ENCODE measurements at places on chromosomes 2 and 18.

- H3K27me3 ChIP-seq = peaks cover 9% of the 10 kb centered on the region
- H3K4me3 ChIP-seq = no peak overlapping the region
- no peaks in the 10 kb centered on the region for H3K4me1 ChIP-seq
- DNase-seq = no peak
These were observed 47.9 kb upstream of the ACMSD start for GRCh38 chr2:134790487-134790886.

DNA sequence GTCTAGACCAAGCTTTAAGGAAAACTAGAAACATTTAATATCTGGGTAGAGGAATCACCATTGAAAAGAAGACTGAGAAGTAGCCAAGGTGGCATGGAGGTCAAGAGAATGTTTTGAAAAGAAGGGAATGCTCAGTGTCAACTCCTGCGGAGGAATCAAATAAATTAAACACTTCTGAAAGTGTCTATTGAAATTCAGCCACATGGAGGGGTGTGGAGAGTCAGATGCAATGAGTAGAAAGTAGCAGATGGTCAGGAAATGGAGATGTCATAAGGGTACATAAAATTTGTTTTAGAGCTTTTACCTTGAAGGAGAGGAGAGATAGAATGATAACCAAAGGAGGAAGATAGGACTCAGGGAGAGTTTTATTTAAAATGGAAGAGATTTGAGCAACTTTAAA, 35.1 kb downstream of the NLRC4 start:
- no peak for DNase-seq
- no peaks in the 10 kb centered on the region for H3K27me3 ChIP-seq
- H3K36me3 ChIP-seq = peaks cover 6% of the 10 kb centered on the region
- no peak overlapping the region for H3K27ac ChIP-seq

- H3K4me3 ChIP-seq = peak overlapping the region; percentile 83
- peak overlapping the region; percentile 96 for H3K27ac ChIP-seq
- DNase-seq = peak; percentile 89
- H3K4me1 ChIP-seq = peaks cover 66% of the 10 kb centered on the region
These were observed 9.5 kb downstream of the NFATC1 start for GRCh38 chr18:79405019-79405780.

- H3K27me3 ChIP-seq = peaks cover 11% of the 10 kb centered on the region
- H3K4me1 ChIP-seq = no peaks in the 10 kb centered on the region
- DNase-seq = no peak
- no peak overlapping the region for H3K27ac ChIP-seq
These were observed 241.4 kb downstream of the KCNS3 start for GRCh38 chr2:18119883-18120282.

- DNase-seq = no peak
- no peak overlapping the region for H3K27ac ChIP-seq
- peaks cover 38% of the 10 kb centered on the region for H3K27me3 ChIP-seq
- H3K4me1 ChIP-seq = peaks cover 6% of the 10 kb centered on the region
- no peaks in the 10 kb centered on the region for H3K36me3 ChIP-seq
These were observed 2.1 kb downstream of the GULP1 start for GRCh38 chr2:188293601-188294351.

- H3K4me1 ChIP-seq = peaks cover 36% of the 10 kb centered on the region
- peaks cover 38% of the 10 kb centered on the region for H3K36me3 ChIP-seq
- H3K27ac ChIP-seq = no peak overlapping the region
These were observed 46.6 kb downstream of the BCL2L11 start for GRCh38 chr2:111167076-111167862.
